ENCODE measurements at places on chromosomes 13 and 19.

DNA sequence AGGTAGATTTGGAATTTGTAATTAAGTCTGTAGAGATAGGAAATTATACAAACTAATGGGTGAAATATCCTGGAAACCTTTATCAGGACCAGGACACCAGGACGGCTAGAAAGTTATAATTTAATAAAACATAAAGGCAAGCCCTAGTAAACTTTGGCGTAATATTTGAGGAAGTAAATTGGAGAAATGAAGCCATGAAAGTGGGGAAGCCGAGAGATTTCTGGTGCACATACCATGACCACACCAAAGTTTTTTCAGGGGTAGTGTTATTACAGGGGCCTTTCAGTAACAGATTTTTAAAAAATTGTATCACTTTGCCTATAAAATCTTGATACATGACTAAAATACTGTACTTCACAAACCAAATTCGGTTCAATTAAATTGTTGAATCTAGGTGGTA lies 54.7 kb upstream of the URAD start:
- no peak for DNase-seq

DNA sequence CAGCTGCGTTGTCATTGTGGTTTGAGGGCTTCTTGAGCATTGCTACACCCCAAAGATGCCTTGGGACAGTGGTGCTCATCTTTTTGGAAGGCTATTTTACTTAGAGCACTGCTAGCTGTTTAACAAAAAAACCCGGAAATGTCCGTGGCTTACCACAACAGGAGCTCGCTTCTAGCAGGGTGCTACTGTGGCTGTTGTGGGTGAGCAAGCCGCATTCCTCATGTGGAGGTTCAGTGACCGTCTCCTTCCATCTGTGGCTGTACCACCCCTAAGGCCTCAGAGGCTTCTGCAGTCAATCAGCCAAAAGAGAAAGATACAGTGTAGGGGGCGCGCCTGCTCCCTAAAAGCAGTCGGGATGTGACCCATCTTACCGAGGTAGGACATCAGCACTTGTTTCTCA lies 1004.2 kb downstream of the UQCRFS1 start:
- no peak for DNase-seq

DNA sequence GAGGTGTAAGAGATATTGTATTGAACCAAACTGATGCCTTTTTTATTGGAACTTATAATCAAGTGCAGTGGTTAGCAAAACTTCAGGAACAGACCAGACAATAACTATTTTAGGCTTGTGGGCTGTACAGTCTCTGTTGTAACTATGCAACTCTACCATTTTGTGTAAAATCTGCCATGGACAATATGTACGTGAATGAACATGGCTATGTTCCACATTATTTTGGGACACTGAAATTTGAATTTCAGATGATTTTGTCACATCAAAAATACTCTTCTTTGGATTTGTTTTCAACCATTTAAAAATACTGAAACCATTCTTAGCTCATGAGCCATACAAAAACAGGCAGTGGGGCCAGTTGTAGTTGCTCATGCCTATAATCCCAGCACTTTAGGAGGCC lies 27.9 kb upstream of the PEG3 start:
- no peak for DNase-seq

GRCh38 chr13:99506634-99507033 lies 5.4 kb downstream of the TM9SF2 start:
- no peak for DNase-seq

DNA sequence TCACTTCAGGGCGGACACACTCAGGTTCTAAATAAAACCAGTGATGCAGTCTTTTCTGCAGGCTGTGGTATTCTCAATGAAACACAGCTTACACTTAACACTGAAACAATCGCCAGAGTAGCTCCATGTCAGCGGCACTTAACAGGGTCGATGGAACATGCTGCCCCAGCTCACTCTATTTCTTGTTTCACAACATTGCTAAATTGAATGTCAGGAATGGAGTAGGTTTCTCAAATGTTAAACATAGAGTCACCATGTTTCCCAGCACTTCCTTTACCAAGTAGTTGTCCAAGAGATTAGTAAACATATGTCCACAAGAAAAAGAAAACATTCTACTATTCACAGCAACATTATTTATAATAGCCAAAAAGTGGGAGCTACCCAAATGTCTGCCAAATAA lies 306.9 kb downstream of the SLITRK6 start:
- DNase-seq = no peak

GRCh38 chr13:111912453-111912866 lies 154.5 kb upstream of the SOX1 start:
- no peak for DNase-seq

DNA sequence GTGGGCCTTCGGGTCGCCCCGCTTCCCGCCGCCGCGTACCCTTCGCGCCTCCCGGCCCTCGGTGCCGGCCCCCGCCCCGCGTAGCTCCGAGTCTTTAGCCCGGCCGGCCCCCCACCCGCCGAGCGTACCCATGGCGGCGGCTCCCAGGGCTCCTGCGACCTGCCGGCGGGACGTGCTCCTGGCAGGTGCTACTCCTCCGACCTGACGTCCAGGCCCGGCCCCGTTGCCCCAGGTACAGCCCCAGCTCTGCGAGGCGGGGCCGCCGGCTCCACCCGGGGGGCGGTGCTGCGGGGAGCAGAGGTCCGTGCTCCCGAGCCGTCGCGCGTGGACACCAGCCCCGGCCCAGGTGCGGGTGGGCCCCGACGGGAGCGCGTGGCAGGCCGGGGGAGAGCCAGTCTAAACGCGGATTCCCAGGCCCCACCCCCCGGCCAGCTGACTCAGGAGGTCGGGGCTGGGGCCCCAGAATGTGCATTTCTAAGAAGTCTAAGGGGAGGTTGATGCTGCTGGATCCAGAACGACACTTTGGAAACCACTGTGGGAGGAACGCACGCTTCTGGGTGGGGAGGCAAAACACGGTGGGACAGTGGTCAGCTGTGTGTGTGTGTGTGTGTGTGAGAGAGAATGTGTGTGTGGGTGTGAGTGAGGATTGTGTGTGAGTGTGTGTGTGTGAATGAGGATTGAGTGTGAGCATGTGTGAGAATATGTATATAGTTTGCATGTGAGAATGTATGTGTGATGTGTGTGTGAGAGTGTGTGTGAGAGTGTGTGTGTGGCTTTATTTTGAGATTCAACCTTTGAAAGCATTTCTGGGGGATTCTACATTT lies at the start of gene SLC15A1:
Gene SLC15A1 (minus strand): TSS at position 206 of the 824 bp plus-strand sequence. CDS start 74 bp downstream, at position 132.
- DNase-seq = no peak

DNA sequence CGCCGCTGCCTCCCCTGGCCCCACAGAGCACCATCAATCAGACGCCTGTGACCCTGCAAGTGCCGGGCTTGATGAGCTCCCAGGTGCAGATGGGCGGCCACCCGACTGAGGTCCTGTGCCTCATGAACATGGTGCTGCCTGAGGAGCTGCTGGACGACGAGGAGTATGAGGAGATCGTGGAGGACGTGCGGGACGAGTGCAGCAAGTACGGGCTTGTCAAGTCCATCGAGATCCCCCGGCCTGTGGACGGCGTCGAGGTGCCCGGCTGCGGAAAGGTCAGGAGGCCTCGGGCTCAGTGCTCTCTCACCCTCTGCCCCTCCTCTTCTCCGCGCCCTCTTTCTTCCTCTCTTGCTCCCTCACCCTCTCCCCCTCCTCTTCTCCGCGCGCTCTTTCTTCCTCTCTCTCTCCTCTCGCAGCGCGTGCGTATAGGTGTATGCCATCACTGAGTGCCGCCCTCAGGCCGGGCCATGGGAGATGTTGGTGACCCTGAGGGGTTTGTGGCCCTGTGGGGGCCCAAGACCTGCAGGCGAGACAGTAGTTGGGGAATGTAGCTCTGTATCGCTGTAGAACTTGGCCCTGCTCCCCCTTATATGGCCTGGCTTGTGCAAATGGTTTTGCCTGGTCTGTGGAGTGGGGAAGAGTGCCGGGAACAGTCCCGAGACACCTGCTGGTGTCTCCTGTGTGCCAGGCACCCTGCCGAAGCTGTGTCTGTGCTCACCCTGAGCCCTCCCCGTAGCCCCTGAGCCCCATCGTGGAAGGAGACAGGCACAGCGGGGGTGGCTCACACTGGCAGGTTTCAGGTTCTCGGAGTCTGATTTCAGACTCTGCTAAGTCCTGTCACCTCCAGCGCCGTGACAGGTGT lies 5.4 kb upstream of the EPN1 start:
- DNase-seq = no peak

GRCh38 chr19:49906879-49907564 lies 10.3 kb upstream of the IL4I1 start:
- DNase-seq = no peak

DNA sequence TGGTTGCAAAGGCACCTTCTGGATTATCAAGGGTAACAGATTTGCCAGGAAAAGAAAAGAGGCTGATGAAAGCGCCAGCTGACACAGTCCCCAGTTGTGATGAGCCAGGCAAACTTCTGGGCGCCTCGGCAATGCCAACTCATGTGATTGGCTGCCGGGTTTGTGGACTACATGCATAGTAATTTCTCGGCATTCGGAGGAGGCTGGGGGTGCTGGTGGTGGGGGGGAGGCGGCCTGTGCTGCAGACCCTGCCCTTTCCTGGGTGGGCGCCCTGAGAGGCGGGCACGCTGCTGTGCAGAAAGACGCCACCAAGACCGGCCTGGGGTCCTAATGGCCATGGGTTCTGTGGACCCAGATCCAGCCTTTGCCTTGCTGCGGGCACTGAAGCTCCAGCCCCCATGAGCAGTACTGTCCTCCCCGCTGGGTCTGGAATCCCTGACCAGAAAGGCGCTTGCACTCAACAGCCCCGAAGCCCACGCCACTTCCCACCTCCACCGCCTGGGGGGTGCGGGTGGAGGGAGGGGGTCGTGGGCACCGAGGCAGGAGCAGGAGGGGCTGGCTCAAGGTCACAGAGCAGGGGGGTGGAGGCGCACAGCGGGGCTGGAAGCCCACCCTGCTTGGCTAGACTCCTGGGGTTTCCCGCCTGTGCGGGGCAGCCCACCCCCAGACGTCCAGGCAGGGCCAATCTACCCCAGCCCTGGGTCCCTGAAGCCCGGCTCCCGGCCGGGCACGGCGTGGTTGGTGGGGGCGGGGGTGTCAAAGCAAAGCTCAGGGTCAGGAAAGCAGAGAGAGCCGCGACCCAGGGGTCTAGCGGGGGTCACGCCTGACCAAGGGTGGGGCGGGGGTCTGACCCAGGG lies 1.0 kb downstream of the DIRAS1 start:
- no peak for DNase-seq

GRCh38 chr19:46586294-46586693 lies 14.8 kb upstream of the CALM3 start:
- DNase-seq = no peak

DNA sequence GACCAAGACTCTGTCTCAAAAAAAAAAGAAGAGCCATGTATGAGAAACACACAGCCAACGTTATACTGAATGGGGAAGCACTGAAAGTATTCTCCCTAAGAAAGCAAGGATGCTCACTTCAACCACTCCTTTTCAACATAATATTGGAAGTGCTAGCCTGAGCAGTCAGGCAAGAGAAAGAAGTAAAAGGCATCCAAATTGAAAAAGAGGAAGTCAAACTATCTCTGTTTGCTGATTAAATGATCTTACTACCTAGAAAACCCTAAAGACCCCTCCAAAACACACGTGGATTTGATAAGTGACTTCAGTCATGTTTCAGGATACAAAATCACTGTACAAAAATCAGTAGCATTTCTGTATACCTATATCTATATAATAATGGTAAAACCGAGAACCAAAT lies 16.2 kb downstream of the WBP4 start:
- DNase-seq = no peak

DNA sequence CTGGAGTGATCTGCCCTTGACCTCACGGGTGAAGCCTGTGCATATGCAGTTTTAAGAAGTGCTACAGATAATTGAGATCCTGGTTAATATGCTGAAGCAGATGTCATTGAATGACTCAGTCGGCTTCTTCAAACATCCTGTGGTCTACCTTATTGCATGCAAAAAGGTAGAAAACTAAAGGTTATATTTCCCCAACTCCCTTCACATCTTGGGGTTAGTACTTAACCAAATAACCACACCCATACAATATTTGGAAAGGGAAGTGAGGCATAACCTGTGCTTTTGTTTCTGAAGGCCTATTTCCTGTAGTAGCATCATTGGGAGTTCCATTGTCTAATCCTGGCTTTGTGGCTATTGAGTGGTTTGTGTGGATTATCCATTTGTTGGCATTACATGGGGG lies 58.3 kb downstream of the RAP2A start:
- no peak for DNase-seq

DNA sequence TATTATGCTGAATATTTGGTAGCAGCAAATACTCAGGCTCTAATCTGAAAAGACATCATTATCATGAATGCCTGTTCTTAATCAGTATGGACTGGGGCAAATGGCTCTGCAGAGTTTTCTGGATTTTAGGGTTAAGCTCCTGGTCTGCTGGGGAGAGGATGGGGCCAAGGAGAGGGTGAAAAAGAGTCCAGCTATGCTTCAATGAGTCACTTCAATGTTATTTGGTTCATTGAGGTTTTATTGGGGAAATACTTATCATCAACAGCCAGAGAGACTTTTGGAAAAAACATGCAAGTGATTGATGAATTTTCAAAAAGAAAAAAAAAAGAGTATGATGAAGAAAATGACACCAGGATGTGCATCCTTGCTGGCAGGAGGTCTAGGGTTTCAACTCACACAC lies 278.3 kb downstream of the UQCRFS1 start:
- no peak for DNase-seq

DNA sequence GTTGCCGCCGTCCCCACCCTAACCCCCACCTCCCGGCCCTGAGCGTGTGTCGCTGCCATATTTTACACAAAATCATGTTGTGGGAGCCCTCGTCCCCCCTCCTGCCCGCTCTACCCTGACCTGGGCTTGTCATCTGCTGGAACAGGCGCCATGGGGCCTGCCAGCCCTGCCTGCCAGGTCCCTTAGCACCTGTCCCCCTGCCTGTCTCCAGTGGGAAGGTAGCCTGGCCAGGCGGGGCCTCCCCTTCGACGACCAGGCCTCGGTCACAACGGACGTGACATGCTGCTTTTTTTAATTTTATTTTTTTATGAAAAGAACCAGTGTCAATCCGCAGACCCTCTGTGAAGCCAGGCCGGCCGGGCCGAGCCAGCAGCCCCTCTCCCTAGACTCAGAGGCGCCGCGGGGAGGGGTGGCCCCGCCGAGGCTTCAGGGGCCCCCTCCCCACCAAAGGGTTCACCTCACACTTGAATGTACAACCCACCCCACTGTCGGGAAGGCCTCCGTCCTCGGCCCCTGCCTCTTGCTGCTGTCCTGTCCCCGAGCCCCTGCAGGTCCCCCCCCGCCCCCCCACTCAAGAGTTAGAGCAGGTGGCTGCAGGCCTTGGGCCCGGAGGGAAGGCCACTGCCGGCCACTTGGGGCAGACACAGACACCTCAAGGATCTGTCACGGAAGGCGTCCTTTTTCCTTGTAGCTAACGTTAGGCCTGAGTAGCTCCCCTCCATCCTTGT lies 6.4 kb downstream of the YIPF2 start:
- DNase-seq = no peak

GRCh38 chr19:12983542-12984142 lies 11.6 kb upstream of the NFIX start:
- DNase-seq = peak; percentile 72

DNA sequence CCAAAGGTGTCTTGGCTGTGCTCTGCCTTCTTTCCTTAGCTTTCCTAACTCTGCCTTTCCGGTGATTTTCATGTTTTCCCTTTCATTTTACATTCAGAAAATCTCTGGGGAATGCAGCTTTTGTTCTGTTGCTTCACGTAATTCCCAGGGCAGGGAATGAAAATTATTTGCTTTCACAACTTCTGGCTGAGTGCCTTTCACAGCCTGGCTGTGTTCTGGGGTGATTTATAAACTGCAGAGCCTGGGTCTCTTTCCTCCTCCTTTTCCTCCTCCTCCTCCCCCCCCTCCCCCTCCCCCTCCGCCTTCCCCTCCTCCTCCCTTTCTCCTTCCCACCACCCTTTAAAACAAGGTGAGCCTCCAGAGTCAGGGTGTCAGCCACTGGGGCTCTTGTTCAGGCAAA lies 84.3 kb downstream of the RNASEH2B start:
- DNase-seq = no peak

Measured in stimulated activated CD4-positive, alpha-beta T cell treated with anti-CD3 and anti-CD28 coated beads, Interleukin-1b, Interleukin-23, amount 100 ng/mL, for 1 hour (primary cell).